ENCODE measurements at places on chromosomes 5 and 9.

DNA sequence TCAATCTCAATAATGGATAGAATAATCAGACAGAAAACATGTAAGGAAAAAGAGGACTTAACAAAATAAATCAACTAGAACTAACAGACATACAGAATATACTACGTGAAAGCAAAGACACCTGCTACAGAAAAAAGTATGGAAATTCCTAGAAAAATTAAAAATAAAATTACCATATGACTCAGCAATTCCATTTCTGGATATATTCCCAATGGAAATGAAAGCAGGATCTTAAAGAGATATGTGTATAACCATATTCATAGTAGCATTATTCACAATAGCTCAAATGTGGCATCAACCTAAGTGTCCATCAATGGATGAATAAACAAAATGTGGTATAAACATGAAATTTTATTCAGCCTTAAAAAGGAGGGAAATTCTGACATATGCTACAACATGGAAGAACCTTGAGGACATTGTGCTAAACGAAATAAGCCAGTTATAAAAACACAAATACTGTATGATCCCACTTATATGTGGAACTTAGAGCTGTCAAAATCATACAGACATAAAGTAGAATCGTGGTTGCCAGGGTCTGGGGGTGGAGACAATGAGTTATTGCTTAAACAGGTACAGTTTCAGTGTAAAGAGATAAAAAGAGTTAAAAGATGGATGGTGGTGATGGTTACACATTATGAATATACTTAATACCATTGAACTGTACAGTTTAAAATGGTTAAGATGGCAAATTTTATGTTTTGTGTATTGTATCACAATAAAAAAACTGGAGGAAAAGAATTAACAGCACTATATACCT lies 6.9 kb downstream of the PLAA start:
- no peak for DNase-seq

DNA sequence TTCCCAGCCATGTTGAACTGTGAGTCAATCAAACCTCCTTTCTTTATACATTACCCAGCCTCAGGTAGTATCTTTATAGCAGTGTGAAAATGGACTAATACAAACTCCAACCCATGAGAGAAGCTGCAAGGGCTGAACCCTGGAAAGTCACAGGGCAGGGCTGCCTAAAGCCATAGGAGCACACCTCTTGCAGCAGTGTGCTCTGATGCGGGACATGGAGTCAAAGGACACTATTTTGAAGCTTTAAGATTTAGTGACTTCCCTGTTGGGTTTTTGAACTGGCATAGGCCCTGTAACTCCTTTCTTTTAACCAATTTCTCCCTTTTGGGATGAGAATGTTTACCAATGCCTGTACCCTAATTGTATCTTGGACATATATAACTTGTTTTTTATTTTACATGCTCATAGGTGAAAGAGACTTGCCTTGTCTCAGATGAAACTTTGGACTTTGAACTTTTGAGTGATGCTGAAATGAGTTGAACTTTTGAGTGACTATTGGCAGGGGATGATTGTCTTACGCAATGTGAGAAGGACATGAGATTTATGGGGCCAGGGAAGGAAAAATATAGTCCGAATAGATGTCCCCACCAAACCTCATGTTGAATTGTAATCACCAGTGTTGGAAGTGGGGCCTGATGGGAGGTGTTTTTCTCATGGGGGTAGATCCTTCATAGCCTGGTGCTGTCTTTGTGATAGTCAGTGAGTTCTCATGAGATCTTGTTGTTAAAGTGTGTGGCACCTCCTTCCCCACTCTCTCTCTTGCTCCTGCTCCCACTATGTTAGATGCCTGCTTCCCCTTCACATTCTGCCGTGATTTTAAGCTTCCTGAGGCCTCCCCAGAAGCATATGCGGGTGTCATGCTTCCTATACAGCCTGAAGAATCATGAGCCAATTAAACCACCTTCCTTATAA lies 159.5 kb upstream of the SPEF2 start:
- no peak for DNase-seq

DNA sequence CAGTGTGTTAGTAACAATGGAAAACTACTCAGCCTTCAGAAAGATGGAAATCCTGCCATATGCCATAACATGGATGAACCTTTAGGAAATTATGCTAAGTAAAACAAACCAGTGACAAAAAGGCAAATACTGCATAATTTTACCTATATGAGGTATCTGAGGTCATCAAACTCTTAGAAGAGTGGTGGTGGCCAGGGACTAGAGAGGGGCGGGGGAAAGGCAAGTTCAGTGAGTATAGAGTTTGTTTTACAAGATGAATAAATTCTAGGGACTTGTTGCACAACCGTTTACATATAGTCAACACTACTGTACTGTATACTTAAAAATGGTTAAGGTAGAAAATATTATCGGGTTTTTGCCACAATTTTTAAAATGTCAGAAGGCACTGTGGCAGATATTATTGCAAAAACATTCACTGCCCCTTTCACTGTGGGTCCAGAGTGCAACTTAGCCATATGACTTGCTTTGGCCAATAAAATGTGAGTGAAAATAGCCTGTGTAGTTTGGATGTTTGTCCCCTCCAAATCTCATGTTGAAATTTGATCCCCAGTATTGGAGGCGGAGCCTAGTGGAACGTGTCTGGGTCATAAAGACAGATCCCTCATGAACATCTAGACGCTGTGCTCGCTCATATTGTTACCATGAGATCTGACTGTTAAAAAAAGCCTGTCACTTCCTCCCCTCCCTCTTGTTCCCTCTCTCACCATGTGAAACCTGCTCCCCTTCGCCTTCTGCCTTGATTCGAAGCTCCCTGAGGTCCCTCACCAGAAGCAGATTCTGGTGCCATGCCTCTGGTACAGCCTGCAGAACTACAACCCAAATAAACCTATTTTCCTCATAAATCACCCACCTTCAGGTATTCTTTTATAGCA lies 9.5 kb downstream of the ZNF367 start:
- DNase-seq, result no peak

- no peak for DNase-seq
Observed at GRCh38 chr5:402615-403359, 40.2 kb upstream of the EXOC3 start.

DNA sequence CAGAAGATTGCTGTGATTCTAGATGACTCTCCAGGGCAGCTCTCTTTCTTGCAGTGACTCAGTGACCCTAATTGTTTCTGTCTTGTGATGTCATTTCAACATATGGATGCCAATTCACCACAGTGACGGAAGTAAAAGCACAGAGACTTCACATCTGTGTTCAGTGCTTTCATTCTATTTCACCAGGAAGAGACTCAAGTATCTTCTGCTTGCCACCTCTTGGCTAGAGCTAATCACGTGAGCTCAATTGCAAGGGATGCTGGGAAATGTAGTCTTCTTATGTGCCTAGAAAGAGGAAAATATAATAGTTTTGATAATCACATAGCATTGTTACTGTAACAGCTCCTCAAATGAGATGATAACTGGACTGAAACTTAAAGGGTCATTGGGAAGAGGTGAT lies 453.3 kb upstream of the KLF4 start:
- DNase-seq, result no peak

DNA sequence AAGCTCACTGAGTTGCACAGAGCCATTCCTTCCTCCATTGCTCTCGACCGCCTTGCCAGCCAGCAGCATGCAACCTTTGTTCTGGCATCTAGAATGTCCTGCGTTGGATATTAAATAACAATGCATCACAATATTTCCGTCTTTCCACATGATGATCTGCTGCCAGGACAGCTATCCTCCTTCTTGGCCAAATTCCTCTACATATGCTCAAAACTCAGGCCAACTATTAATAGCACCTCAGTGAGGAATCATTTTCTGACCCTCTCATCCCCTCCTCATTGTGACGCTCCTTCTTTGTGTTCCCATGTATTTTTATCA lies 128.6 kb downstream of the MYO10 start:
- no peak for DNase-seq

DNA sequence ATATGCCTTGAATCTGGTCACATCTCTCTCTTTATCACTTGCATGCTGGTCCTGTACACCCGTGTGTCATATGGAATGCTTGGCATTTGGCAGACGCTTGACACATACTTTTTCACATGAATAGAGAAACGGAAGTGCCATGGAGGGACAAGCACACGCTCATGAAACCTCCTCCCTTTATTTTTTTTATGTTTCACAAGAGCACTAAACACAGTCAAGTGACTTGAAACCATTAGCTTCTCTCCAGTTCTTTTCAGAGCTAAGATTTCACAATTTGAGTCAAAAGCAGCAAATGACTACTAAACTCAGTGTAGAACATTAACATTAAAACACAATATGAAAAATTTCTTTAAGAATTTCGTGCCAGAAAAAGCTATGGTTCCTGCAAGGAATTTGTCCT lies 151.1 kb downstream of the DOCK2 start:
- DNase-seq, result no peak

- no peak for DNase-seq
Observed at GRCh38 chr9:27634879-27635278, 61.6 kb upstream of the C9orf72 start.

DNA sequence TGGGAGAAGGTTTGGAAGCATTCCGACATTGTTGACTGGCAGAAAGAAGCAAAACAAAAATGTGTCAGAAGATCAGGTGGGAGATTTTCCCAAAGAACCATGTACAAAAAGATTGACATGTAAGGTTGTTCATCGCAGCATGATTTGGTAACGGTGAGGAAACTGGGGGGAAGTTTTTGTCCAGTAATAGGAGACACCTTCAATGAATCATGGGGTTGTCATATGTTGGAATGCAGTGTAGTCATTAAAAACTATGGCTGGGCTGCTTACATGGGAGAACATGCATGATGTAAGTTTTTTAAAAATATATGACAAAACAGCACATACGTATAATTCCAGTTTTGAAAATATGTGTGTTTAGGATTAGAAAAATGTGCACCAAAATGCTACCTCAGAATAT lies 50.5 kb downstream of the HSD17B3 start:
- no peak for DNase-seq

- no peak for DNase-seq
Observed at GRCh38 chr9:121714075-121714705, 62.8 kb downstream of the DAB2IP start.

GRCh38 chr5:138077064-138077696 lies 6.7 kb upstream of the WNT8A start:
- peak; percentile 19 for DNase-seq

DNA sequence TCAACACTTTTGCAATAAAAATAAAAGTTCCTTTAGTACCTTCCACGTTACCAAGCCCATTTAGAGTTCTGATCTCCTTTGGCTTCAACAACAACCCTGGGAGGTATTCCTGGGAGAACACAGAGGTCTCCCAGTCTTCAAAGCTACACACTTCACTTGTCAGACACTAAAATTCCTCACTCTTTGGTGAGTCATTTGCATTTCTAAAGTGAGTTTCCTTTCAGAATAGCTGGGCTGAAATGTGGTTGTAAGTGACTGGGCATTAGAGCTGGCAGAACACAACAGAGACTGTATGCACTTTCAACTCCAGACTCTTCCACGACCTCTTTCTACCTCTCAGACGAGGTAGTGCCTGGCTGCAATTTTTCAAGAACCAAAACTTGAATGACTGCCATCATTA lies 11.5 kb upstream of the F2RL1 start:
- DNase-seq, result no peak

- no peak for DNase-seq
Observed at GRCh38 chr5:62486672-62487071, 74.1 kb downstream of the IPO11 start.

DNA sequence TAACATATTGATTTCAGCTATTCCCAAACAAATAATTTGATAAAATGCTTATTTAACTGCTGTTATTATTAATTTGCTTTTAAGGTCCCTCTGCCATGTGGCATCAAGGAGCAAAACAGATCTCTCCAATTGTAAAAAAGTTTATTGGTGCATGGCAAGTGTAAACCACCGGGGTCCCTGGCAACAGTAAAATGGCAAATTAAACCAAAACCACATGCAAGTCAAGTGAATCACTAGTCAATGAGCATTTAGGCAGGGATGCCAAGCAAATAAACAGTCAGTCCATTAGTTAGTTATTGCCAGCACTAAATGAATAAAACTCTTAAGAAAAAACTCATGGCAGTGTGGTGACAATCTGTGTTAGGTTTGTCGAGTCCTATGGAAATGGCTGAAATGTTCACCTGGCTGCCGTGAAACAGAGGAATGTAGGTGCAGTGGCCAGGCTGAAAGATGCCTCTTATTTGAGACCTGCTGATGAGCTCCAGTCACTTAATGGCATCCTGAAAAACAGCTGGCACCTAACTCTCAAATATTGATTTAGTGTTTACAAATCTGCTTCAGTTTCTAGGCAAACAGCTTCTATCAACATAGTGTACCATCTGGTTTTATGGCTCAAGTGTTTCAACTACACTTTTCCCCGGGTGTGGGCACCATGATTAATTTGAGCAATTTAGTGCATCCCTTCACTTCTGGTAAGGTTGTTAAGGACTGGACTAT lies 296.5 kb upstream of the ITGA1 start:
- DNase-seq, result no peak

DNA sequence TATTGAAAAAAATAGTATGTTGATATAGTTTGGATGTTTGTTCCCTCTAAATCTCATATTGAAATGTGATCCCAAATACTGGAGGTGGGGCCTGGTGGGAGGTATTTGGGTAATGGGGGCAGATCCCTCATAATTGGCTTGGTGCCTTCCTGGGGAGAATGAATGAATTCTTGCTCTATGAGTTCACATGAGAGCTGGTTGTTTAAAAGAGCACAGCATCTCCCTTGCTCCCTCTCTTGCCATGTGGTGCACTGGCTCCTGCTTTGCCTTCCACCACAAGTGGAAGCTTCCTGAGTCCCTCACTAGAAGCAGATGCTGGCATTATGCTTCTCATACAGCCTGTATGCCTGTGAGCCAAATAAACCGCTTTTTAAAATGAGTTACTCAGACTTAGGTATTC lies 154.8 kb downstream of the ADAMTS6 start:
- no peak for DNase-seq

- no peak for DNase-seq
Observed at GRCh38 chr5:22846693-22847092, 6.5 kb downstream of the CDH12 start.

- DNase-seq, result no peak
Observed at GRCh38 chr5:102807878-102808502, 52.9 kb downstream of the PAM start.

- no peak for DNase-seq
Observed at GRCh38 chr5:27140831-27141230, 102.4 kb upstream of the CDH9 start.
